MCF 10A (cell line): ENCODE measurements at places on chromosomes 2 and 18.

GRCh38 chr2:46936566-46936965, 21.0 kb upstream of the MCFD2 start:
- no peak for DNase-seq

DNA sequence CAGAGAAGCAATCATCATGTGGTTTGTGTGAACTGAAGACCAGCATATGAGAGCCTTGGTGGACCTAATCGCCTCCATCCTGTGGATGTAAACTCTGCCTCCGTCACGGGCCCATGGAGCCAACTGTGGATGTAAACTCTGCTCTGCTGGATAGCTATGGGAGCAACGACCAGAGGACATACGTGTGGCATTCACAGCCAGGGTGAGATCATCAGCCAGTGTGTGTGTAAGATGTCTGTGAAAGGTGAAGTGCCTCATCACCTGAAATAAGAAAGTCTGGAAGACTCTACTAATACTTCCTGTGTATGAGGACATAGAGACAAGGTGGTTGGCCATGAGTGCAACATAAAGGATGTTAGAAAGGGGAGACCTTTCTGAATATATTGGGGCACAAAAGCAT, 63.5 kb downstream of the CYB5A start:
- no peak for DNase-seq

- DNase-seq: peak; percentile 42
Observed at GRCh38 chr2:128809259-128809636, 490.6 kb upstream of the HS6ST1 start.

DNA sequence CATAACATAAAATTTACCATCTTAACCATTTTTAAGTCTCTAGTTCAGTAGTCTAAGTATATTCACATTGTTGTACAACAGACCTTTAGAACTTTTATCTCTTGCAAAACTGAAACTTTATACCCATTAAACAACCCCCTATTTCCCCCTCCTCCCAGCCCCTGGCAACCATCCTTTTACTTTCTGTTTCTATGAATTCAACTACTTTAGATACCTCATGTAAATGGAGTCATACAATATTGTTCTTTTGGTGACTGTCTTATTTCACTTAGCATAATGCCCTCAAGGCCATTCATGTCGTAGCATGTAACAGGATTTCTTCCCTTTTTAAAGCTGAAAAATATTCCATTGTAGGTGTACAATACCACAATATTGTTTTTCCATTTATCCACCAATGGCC, 129.8 kb downstream of the PDE11A start:
- DNase-seq: peak; percentile 47

GRCh38 chr2:455015-455705, 167.3 kb upstream of the ALKAL2 start:
- no peak for DNase-seq

- DNase-seq: no peak
Observed at GRCh38 chr2:217946051-217946450, 56.7 kb downstream of the TNS1 start.

- no peak for DNase-seq
Observed at GRCh38 chr2:898319-898718, 52.3 kb upstream of the SNTG2 start.

- peak; percentile 32 for DNase-seq
Observed at GRCh38 chr2:9844576-9844975, 1.3 kb downstream of the TAF1B start.

DNA sequence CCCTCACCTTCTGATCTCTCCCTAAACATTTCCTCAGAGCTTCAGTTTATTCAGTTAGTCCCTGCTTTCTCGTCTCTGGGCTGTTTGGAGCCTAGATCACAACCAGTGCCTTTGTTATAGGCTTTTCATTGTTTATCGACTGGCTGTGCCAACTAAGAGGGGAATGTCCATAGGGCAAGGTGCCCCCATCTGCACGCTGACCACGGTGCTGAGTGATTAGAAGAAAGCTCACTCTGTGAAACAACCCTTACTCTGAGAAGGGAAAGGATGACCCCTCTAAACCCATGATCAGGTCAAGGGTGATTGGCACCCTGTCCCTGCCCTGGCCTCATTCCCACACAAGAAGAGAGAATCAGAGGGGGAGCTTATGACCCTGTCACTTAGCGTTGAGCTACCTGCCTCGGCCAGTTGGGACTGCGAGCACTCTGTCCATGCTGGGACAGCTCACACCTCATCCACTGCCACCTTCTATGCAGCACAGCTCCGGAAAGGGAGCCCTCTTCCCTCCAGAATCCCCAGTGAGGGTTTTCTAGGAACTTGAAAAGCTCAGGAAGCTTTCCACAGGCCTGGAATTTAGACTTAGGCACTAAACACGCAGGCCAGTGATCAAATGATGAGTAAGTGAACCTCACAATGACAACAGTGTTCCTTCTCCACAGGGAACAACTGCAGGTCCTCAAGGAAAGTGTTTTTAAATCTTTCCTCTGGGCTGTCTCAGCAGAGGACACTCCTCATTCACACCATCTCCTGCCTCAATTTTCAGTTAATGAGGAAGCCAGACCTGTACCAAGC, 2.3 kb upstream of the ACTG2 start:
- DNase-seq: no peak

DNA sequence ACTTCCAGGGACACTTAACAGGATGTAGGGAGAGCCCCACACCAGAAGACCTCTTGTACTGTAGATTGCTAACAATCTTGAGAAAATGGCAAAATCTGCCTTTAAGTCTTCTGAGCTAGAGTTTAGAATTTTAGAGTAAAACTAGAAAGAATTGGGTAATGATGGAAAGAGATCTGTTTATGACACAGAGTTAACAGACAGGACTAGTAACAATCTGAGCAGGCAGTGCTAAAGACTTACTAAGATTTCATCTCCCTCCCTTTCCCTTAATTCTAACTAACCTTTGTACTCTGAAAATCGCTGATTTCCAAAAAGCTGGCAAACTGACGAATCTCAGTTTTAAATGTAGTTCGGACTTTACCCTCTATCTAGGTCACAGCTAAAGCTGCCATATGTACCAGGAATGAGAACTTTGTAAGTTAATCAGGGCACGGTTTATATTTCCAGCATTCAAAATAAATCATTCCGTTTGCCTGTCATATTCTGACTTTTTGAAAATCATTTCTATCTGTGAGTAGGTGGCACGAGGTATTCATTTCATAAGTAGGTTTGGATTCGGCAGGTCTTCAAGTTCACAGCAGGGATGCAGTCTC, 256.5 kb upstream of the EPAS1 start:
- DNase-seq: no peak

- DNase-seq: no peak
Observed at GRCh38 chr2:72142570-72143440, 4.9 kb downstream of the CYP26B1 start.

DNA sequence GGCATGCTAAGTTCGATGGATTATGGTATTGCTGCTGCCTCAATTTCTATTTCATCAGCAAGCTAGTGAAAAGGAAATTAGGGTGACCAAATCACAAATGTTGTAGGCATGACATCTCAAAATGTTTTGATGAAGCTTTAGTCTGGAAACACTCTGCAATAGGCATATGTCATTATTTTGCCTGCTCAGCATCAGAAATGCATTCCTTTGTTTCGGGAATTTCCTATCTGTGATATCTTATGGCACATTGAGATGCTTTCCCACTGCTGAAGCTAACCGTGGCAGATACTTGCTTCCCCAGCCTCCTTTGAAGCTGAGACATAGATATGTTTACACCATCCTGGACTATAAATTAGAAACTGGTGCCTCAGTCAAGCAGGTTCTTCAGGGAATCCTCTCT, 119.7 kb downstream of the CDC42EP3 start:
- no peak for DNase-seq

DNA sequence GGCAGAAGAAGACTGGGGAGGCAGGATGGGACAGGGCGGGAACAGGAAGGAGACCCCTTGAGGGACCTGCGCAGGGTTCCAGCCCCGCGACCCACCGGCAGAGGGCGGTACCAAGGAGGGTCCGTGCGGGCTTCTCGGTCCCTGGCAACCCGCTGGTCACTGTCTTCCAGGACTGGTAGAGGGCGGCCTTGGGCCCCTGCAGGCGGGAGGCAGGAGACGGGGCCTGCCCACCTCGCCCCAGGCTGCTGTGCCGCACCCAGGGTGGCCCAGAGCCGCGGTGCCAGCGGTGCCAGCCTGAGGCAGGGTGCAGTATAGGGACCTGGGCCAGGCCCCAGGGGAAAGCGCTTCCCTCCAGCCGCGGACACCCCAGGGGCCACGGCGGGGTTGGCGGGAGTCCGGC, 34.5 kb downstream of the NEURL3 start:
- DNase-seq: no peak

- DNase-seq: peak; percentile 60
Observed at GRCh38 chr2:28325567-28326468, 66.8 kb upstream of the FOSL2 start.

DNA sequence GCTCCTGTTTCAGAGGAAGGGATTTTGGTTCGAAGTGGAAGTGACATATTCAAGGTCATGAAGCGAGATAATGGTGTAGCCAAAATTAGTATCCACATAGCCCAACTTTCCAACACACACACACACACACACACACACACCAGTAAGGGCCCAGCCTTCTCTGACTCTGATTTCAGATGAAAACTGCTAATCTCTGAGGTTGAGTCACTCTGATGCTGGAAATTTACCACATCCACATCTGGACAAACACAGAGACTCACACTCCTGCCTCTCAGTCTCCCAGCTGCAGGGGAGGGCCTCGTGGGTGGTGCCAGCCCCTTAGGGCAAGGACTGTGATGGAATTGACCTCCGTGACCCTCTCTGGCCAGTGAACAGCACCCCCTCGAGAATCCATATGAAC, 29.0 kb upstream of the SLC35F6 start:
- DNase-seq: peak; percentile 74

DNA sequence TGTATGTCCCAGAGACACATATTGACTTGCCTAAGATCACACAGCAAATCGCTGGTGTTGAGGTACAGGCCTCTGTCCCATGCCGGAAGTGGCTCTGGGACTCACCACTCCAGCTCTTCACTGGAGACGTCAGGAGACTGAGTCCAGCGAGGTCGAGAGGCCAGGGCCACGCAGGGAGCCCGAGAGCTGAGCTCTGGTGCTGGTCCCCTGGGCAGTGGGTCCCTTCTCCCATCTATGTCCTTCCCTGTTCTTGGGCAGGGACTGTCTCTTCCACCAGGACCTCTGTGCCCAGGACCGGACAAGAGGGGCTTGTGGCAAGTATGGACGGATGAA, 62.4 kb upstream of the TWIST2 start:
- no peak for DNase-seq

DNA sequence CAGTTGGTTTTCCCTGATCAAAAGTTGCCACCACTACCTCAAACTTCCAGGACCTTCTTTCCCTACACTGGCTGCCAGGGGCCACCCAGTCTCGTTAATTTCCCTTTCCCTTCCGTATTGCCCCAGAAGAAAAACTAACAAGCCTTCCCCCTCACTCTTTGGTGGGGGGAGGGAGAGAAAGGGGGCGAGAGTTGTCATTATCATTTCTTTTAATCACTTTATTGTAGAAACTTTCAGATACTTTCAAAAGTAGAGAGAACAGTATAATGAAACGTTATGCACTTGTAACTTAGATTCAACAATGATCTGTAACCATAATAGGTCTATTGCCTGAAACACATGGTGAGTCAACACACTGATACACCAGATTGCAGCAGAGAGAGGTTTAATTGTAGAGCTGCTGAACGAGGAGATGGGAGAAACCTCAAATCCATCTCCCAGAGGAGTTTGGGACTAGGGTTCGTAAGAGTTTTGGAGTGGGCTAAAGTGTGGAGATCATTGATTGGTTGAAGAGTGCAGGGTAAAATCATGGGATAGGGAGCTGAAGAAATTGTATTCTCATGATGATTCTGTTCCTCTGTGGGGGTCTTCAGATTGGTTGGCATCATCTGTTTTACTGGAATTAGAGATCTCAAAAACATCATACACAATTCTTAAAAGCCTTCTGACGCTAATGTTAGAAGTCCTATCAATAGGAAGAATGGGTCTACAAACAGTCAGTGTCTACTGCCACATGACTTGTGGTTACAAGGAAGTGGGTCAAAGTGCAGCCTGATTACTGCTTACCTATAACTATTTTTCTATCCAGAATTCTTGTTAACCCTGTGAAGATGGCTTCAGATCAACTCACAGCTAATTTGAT, 2.6 kb upstream of the RNF149 start:
- DNase-seq: no peak

DNA sequence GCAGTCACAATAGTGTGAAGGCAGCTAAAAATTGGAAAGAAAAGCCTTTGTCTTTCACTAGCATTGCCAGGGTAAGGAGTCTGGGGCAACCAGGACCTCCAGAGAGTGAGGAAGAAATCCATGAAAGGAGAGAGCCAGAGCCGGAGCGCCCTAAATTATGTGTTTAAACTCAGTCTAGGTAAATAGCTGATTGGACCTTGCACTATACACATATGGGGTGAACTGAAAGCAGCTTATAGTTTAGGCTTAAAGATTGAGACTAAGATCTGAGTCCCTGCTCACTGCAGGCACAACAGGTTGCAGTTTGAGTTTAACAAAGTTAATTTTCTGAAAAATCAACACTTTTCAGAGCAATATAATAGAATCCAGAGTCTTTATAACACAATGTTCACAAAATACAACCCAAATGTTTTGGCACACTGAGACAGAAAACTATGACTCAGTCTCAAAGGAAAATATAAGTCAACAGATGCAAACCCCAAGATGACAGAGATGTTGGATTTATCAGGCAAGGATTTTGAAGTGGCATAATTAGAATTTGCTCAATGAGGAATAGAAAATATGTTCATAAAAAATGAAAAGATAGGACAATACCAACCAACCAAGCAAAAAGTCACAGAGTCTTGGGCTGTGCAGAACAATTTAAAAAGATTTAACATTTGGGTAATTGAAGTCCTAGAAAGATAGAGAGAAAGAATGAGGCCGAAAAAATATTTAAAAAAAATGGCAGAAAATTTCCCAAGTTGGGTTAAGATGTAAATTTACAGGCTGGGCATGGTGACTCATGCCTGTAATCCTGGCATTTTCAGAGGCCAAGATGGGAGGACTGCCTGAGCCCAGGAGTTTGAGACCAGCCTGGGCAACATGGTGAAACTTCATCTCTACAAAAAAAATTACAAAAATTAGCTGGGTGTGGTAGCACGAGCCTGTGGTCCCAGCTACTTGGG, 39.6 kb downstream of the DOK1 start:
- no peak for DNase-seq

- DNase-seq: peak; percentile 16
Observed at GRCh38 chr18:2513616-2514015, 57.7 kb downstream of the METTL4 start.

DNA sequence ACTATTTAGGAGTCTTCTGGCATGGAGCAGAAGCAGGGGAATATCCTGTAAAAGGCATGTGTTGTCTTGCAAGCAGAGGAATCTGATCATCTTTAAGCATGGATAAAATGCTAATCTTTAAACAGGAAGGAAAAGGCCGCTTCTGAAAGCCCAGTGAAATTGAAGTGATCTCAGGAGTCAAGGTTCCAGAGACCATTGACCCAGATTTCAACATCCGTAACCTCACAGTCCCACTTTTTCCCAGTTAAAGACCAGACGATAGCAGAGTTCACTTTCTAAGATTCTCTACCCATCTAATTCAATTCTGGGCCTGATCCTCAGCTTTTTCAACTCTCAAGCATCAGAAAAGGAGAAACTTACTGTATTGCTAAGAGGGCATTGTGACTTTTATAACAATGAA, 332.2 kb upstream of the LRP1B start:
- DNase-seq: no peak

GRCh38 chr2:75528221-75528977, 32.3 kb downstream of the EVA1A start:
- peak; percentile 66 for DNase-seq

- DNase-seq: no peak
Observed at GRCh38 chr2:54403512-54404238, 52.5 kb upstream of the SPTBN1 start.
